ENCODE measurements at places on chromosomes 6 and 20. TPM values are rescaled to one million over a fixed set of nuclear protein-coding genes. Genes with fewer than 3 reads are reported as not detected.

- no peak overlapping the region for H3K27ac ChIP-seq
- H3K4me3 ChIP-seq, result no peak overlapping the region
- no peaks in the 10 kb centered on the region for H3K27me3 ChIP-seq
- H3K36me3 ChIP-seq, result no peaks in the 10 kb centered on the region
- no peaks in the 10 kb centered on the region for H3K4me1 ChIP-seq
- no peak for DNase-seq
Observed at GRCh38 chr20:2363587-2363986, 17.1 kb upstream of the TGM6 start.

Gene HECA
- total RNA-seq, result 43.6 TPM

DNA sequence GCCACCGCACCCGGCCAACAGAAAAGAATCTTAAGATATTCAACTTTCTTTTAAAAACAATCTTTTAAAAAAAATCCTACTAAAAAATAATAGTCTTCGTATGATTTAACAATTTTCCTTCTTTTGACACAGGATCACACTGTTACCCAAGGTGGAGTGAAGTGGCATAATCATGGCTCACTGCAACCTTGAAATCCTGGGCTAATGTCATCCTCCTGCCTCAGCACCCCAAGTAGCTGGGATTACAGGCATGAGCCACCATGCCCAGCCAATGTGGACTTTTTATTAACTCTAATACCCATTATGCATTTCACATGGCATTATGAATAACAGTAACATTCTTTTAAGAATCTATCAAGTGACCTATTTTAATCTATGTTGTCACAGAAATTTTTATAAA, 20.8 kb downstream of the RBM39 start:
- H3K36me3 ChIP-seq, result peaks cover 96% of the 10 kb centered on the region
- H3K27me3 ChIP-seq, result no peaks in the 10 kb centered on the region
- no peak for DNase-seq
- H3K4me3 ChIP-seq, result no peak overlapping the region
- H3K4me1 ChIP-seq, result no peaks in the 10 kb centered on the region
- H3K27ac ChIP-seq, result no peak overlapping the region

Gene ASIP
- not detected for total RNA-seq

Gene TP53TG5
- total RNA-seq, result not detected

Gene SASH1
- 141 TPM for total RNA-seq

GRCh38 chr20:60632391-60633262, 619.4 kb upstream of the CDH4 start:
- H3K36me3 ChIP-seq, result no peaks in the 10 kb centered on the region
- no peak overlapping the region for H3K4me3 ChIP-seq
- no peak overlapping the region for H3K27ac ChIP-seq

DNA sequence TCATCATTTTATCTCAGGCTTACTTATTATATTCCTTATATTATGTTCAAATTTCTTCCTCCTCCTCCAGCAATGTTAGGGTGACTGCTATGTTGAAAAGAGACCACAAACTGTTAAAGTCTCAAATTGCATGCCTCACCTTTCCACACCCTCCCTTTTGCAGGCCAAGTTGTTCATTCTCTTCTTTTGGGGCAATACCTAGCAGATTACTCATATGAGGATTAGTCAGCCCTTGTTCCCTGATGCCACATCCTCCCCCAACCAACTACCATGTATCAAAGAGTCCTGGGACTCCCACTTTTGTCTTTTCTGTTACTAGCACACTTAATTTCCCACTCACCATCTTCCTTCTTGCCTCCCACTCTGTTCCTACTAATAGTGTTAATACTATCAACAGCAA, 434.7 kb downstream of the BCKDHB start:
- no peak overlapping the region for H3K4me3 ChIP-seq
- no peak for DNase-seq
- H3K4me1 ChIP-seq, result no peaks in the 10 kb centered on the region
- H3K36me3 ChIP-seq, result no peaks in the 10 kb centered on the region

Gene MAPK13
- total RNA-seq, result 149 TPM

Gene ZSCAN23
- total RNA-seq, result 1.6 TPM

DNA sequence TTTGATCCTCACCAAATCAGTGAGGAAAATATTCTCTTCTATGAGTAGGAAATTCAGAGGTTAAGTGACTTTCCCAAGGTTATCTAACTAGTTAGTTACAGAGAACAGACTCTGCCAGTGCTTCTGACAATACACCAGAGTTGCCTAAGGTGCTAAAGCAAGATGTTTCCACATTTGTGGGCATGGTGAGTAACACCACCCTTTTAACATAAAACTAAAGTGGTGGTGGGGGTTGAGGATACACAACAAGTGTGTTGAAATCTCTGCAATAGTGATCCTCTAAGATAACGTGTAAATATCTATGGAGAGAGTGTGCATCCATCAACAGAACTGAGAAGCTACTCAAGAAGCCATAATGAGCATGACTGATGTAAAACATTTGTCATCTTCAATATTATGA, 11.7 kb downstream of the VNN2 start:
- DNase-seq, result no peak
- no peaks in the 10 kb centered on the region for H3K27me3 ChIP-seq
- no peak overlapping the region for H3K27ac ChIP-seq
- no peaks in the 10 kb centered on the region for H3K36me3 ChIP-seq

Gene RFX6
- 0.83 TPM for total RNA-seq

DNA sequence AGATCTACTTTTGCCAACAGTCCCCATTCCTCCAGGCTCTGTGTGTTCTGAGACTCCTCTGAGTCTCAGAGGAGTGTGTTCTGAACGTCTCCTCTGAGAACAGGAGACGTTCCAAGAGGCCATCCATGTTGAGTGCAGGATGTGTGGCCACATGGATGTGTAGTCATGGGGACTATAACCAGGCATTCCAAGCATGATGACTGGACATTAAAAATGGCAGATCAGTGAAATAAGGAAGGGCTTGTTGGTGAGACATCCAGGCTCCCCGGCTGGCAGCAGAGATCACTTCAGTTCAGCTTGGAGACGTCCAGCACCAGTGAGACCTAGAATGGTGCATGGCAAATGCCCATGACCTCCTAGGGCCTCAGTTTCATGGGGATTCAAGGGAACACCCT, 34.3 kb upstream of the POU5F1 start:
- DNase-seq, result no peak
- H3K4me1 ChIP-seq, result peaks cover 7% of the 10 kb centered on the region
- peak overlapping the region; percentile 83 for H3K27ac ChIP-seq
- H3K36me3 ChIP-seq, result no peaks in the 10 kb centered on the region
- H3K4me3 ChIP-seq, result peak overlapping the region; percentile 56

Gene CYB5R4
- total RNA-seq, result 5.3 TPM

DNA sequence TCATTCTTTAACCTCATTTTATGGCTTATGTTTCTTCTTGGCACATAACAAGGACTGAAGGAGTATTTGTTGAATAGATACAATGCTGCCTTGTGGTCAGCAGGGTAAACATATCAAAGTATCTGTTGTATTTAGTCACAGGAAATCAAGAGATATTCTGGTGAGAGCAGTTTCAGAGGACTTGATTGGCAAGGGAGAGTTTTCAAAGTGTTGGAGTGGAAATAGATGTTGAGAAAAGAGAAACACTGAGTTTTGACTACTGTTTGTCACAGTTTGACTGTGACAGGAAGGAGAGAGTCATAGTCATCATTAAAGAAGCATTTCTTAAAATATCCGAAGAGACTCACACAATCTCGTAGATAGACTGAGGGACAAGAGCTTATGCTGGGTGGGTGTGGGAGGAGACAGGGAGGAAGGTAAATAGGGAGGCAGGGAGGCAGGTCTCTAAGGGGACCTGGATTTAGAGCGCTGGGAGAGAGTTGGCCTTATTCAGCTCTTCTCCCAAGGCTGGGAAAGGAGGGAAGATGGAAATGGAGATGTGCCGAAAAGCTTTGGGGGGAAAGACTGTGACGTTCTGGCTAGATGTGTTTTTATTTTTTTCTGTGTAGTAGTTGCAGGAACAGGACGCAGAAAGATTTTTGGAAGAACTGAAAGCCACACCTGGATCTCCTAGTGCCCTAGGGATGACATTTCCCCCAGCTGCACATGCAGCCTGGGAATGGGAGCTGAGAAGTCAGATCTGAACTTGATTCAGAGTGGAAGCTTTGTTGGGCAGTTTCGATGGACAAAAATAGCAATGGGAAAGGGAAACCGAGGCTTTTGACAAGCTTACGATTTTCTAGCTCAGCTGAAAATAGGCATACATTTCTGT, 65.0 kb upstream of the IFNGR1 start:
- no peak overlapping the region for H3K27ac ChIP-seq
- no peak overlapping the region for H3K4me3 ChIP-seq
- DNase-seq, result no peak

Gene DUSP15
- total RNA-seq, result 0.53 TPM

GRCh38 chr6:166415833-166416347, 33.1 kb upstream of the MPC1 start:
- no peak for DNase-seq
- H3K27me3 ChIP-seq, result no peaks in the 10 kb centered on the region
- H3K36me3 ChIP-seq, result no peaks in the 10 kb centered on the region

DNA sequence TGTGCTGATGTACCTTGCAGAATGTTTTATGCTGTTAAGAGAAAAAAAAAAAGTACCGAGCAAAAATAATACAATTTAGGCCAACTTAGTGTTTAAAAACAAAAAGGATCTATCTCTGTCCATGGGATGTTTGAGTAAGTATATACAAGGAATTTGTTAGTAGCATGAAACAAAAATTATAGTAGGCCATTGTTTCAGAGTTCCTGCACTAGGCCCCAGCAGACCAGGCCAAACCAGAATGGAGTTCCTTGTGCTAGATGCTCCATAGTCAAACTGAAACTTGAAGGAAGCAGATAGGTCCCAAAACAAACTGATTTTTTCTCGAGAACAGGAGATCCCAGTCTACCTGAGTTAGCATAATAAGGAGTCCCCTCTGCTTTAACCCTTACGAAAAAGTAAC, 72.5 kb downstream of the SNX9 start:
- H3K36me3 ChIP-seq, result no peaks in the 10 kb centered on the region
- H3K27me3 ChIP-seq, result no peaks in the 10 kb centered on the region
- H3K27ac ChIP-seq, result no peak overlapping the region
- DNase-seq, result no peak
- H3K4me3 ChIP-seq, result no peak overlapping the region
- H3K4me1 ChIP-seq, result no peaks in the 10 kb centered on the region

DNA sequence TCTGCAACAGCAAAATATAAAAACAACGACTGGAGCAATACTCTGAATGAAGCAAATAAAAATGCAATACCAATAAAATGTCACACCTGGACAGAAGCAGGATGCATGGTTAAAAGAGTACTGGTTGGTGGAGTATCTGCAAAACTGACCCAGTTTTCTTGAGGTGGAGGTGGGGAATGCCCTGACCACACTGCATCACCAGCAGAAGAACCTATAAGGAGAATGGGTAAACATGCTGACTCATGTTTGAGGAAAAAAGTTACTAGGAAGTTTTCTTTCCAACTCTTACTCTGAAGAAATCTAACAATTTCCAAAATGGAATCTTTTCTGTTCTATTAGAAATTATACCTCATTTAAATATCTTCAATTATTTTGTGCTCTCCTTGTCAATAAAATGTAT, 43.6 kb downstream of the REPS1 start:
- H3K27me3 ChIP-seq, result no peaks in the 10 kb centered on the region
- H3K36me3 ChIP-seq, result peaks cover 32% of the 10 kb centered on the region
- no peak overlapping the region for H3K4me3 ChIP-seq
- no peak overlapping the region for H3K27ac ChIP-seq

GRCh38 chr6:156797901-156798735, 20.9 kb downstream of the ARID1B start:
- H3K27ac ChIP-seq, result no peak overlapping the region
- peaks cover under 1% of the 10 kb centered on the region for H3K4me1 ChIP-seq
- DNase-seq, result no peak
- no peaks in the 10 kb centered on the region for H3K36me3 ChIP-seq
- H3K4me3 ChIP-seq, result no peak overlapping the region

Gene ZNF311
- 1.3 TPM for total RNA-seq

DNA sequence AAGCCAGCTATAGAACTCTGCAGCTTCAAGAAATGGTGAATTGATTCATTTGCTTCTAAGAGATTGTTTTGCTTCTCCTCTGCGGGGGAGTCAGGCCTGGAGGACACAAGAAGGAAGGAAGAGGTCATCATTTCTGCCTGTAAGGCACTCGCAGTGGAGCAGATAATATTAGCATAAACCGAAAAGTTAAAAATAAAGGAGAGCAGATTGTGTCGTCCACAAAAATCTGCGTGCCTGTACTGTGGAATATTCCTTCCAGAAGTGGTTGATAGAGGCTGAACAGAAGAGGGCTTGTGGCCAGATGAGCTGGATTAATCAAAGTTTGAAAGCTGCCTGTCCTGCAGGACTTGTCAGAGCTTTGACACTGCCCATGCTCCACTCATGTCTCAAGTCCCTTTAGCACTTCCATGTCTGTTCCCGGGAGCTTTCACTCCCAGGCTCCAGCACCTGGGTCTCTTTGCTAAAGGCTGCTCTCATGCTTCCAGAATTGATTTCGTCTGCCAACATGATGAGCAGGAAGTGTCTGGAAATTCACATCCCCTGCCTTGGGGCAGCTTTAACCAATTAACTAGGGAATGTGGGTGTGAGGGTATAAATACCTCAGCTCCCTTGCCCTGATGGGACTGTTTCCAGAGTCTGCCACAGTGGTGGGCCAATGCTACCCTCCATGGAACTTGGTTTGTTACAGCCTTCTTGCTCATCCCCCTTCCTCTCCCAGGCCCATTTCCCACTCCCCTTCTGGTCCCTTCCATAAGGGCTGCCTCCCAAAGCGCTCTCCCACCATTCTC, 65.1 kb upstream of the STX16 start:
- H3K27ac ChIP-seq, result no peak overlapping the region
- no peaks in the 10 kb centered on the region for H3K36me3 ChIP-seq
- no peaks in the 10 kb centered on the region for H3K4me1 ChIP-seq
- H3K27me3 ChIP-seq, result no peaks in the 10 kb centered on the region

GRCh38 chr6:99822741-99823512, 171.1 kb downstream of the MCHR2 start:
- DNase-seq, result no peak
- no peaks in the 10 kb centered on the region for H3K36me3 ChIP-seq
- H3K4me3 ChIP-seq, result no peak overlapping the region
- H3K27me3 ChIP-seq, result no peaks in the 10 kb centered on the region
- H3K4me1 ChIP-seq, result no peaks in the 10 kb centered on the region
- H3K27ac ChIP-seq, result no peak overlapping the region

Gene HM13
- total RNA-seq, result 97.4 TPM

DNA sequence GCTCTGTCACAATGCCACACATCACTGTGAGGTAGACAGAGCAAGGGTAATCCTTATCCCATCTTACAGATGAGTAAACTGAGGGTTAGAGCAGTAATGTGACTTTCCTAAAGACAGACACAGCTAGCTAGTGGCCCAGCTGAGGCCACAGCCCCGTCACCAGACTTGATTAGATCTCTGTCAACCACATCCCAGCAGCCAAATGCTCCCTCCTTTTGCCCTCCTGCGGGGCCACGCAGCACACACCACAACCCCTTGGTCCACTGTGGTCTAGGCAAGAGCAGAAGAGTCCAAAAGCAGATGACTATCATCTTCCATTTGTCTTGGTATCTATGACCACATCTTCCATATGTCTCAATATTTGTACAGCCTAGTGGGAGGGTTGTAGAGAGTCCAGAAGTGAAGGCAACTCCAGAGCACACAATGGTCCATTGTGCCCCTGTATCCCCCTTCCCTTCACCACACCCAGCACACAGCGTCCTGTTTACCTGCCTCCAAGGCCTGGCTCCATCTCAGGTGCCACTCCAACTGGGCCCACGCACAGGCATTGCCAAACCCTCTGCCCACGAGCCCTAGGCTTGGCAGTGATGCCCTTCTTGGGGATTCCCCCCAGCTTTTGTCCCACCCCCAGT, 47.1 kb upstream of the FOXP4 start:
- DNase-seq, result no peak
- H3K36me3 ChIP-seq, result no peaks in the 10 kb centered on the region
- H3K27ac ChIP-seq, result no peak overlapping the region
- no peaks in the 10 kb centered on the region for H3K27me3 ChIP-seq
